ENCODE measurements at places on chromosomes 7 and 10. TPM values are rescaled to one million over a fixed set of nuclear protein-coding genes. Genes with fewer than 3 reads are reported as not detected.

NUTM2B gene
- total RNA-seq: 0.33 TPM

PURB gene
- total RNA-seq: 22.2 TPM

DNA sequence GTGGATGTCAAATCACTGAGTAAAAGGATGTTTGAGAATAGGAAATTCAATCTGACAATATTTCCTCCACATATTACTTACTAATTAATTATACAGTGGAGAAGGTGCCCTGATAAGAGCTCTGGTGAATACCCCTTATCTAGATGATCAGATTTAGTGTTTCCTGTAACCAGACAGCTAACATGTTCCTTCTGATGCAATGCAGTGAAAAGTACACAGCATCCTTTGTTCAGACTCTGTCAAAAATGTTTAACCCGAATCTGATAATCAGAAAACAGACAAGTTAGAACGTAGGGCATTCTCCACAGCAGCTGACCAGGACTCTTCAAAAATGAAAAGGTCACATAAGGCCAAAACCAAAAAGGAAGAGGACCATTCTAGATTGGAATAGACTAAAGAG is 46.2 kb downstream of the WDR11 start:
- H3K36me3 ChIP-seq: peaks cover 9% of the 10 kb centered on the region
- H3K27me3 ChIP-seq: no peaks in the 10 kb centered on the region
- H3K4me3 ChIP-seq: no peak overlapping the region
- DNase-seq: no peak

GRCh38 chr7:127478024-127478355 is 85.5 kb upstream of the ZNF800 start:
- H3K4me3 ChIP-seq: no peak overlapping the region
- H3K27ac ChIP-seq: no peak overlapping the region
- no peak for DNase-seq
- H3K27me3 ChIP-seq: peaks cover 2% of the 10 kb centered on the region

KNDC1 gene
- 0.05 TPM for total RNA-seq
